AG09319 (cell line): ENCODE measurements at places on chromosomes 13 and 19.

- DNase-seq = no peak
These were observed 8.1 kb downstream of the NKPD1 start for GRCh38 chr19:45152504-45153338.

DNA sequence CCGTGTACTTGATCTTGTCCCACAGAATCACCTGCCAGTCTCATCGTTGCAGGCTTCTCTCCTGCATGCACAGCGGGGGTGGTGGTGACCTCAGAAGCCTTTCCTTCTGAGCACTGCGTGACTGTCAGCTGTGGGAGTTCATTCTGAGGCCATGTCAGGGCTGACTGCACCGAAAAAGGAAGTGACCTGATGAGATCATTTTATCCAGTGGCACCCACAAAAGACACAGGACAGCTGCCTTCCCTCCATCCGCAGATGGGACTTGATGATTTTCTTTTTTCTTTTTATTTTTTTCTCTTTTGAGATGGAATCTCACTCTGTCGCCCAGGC is 89.7 kb downstream of the RAB20 start:
- DNase-seq = no peak

DNA sequence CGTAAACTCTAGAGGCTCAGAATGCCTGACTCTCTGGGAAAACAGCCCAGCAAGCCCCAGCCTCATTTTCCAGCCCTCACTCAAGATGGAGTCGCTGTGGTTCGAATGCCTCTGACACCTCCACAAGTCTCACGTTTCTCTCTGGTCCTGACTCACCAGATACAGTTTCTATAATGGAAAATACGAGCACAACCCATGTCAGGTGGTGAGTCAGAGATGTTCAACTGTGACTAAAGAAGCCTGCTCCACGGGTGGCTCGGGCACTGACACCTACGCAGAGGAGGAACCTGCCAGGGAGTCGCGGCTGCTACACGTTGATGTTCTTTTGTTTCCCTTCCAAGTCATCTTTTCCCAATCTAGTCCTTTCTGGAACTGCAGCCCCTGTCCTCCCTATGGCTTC is 87.1 kb upstream of the STK24 start:
- DNase-seq = no peak

GRCh38 chr13:24723206-24723605 is 40.8 kb upstream of the RNF17 start:
- no peak for DNase-seq

DNA sequence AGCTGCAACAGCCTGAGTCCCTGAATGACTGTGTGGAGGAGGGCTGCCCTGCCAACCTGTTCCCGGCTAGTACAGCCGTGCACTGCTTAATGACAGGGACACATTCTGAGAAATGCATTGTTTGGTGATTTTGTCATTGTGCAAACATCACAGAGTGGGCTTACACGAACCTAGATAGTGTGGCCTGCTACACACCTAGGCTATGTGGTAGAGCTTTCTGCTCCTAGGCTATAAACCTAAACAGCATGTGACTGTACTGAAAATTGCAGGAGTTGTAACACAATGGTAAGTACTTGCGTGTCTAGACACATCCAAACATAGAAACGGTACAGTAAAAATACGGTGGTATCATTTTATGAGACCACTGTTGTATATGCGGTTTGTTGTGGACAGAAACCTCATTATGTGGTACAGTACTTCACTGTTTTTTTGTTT is 35.0 kb downstream of the VASP start:
- DNase-seq = no peak

DNA sequence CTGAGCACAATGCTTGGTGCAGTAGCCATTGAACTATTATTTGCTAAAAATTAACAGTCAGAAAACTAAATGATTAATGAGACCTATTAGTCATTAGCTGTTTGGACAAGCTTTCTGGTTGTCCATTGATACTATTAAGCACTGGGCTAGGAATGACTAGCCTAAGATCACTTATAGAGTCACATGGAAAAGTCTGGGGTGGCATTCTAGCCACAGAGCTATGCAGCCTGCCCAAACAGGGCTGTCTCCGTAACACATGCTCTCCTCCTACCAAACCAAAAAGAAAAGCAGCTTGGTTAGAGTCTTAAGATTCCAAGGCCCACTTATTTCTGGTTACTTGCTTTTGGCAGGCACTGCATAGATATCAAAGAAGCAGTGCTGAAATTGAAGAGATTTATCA is 193.5 kb upstream of the NBEA start:
- DNase-seq = no peak

GRCh38 chr13:75505327-75505726 is 23.4 kb upstream of the TBC1D4 start:
- DNase-seq = no peak

DNA sequence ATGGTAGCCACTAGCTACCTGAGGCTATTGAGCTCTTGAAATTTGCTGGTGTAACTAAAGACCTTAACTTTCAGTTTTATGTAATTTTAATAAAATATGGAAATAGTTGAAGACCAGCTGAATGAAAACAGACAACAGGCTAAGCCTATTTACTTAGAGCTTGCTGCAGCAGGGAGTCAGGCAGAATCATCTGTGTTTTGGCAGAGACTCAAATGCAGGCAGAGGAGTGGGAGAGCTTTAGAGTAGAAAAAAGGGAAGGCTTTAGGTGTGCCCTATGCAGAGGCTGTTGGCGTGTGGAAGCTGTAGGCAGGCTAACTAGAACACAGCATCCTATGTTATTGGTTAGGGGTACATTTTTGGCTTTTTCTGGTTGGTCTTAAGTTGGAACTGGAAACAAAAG is 304.9 kb upstream of the NBEA start:
- DNase-seq = no peak

DNA sequence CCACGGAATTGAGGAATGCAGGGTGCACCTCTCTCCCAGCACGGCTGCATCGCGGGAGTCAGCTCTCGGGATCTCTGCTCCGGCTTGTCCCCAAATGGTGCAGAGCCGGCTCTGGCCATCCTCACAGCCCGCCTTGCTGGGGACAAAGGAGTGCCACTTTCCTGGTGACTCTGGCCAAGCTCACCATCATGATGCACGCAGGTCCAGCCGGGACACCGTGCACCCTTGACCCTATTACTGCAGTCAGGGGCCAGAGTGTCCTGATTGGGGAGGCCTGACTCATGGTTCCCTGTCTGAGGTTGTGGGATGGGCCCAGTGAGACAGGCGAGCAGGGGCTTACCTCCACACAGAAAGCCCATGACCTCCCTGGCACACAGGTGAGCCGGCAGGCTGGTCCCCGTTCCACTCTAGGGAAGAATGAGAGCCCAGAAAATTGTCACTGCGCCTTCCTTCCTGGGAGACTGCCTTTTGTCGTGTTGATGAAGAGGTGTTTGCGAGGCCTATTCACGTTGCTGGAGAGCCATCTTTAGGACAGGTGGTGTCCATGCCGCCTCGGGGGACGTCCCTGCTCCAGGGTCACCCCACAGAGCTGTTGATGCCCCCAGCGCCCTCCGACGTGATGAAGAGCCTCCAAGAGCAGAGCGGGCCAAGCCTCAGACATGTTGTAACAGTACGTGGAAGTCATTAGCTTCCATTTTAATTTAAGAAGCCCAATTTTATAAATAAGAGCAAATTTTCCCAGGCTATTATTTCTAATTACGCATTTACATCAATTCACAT is 18.5 kb upstream of the VSTM2B start:
- DNase-seq = no peak

GRCh38 chr13:41821238-41821594 is 139.7 kb downstream of the VWA8 start:
- no peak for DNase-seq

GRCh38 chr13:79227418-79227817 is 178.6 kb downstream of the RBM26 start:
- no peak for DNase-seq

GRCh38 chr19:49469828-49470614 is 4.0 kb upstream of the FLT3LG start:
- DNase-seq = no peak

- DNase-seq = no peak
These were observed 18.3 kb downstream of the ARID3A start for GRCh38 chr19:944171-944567.

GRCh38 chr13:42745655-42746054 is 35.7 kb upstream of the FAM216B start:
- no peak for DNase-seq

DNA sequence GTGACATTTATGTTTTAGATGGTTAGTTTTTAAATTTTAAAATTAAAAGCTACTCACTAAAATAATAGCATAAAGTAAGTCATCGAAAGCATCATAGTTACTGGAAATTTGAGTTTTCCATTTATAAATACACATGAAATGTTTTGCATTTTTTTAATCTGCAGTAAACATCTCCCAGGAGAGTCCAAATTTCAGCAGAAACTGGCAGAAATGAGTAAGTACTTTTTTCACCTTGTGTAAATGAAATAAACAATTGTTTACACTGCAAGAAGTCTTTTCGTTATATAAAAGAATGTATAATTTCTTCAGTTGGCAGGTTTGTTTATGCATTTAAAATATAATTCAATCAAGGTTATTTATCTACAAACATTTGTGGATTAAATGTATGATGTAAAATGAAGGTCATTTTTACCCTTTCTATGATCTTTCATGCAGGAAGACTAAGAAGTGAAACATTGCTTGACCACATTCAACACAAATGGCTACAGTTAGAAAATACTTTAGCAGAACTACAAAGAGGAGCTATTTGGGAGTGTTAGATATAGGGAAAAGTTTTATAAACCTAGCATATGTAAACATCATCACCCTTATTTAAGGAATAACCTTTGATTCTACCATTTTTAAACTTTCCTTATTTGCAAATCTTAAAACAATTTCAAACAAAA is 55.6 kb downstream of the RCBTB2 start:
- DNase-seq = no peak

GRCh38 chr13:94968040-94968756 is 255.9 kb upstream of the SOX21 start:
- no peak for DNase-seq

GRCh38 chr19:30044273-30045248 is 102.5 kb downstream of the URI1 start:
- DNase-seq = no peak

GRCh38 chr19:54436031-54436523 is 12.9 kb upstream of the LENG8 start:
- no peak for DNase-seq

DNA sequence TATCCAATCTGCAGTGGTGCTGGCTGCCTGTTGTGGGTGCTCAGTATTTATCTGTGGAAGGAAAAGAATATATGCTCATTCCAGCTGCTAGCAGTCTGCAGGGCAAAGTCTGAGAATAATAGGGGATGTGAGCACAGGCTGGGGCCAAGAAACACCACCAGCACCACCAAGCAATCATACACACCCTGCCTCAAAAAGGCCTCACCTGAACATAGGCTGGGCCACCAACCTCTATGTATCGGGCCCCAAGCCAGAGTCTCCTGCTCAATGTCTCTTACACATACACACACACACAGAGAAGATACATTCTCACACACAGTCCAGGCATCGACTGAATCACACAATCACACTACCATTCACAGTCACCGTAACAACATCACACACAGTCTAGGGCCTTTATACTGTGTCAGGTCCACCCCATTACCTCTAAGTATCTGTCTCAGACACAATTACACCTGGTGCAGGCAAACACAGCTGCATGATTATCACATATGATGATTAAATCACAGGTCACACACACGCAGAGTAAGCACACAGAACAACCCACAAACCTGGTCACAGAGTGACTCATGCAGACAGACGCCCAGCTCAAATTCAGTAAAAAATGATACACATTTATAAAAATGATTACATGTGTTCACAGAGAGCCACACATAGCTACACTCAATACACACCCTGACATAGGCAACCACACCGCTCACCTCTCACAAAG is 1.3 kb upstream of the ZSCAN22 start:
- DNase-seq = no peak

- DNase-seq = no peak
These were observed 59.7 kb upstream of the TMTC4 start for GRCh38 chr13:100734194-100734720.

GRCh38 chr19:14012378-14012915 is 6.3 kb upstream of the RFX1 start:
- DNase-seq = no peak

DNA sequence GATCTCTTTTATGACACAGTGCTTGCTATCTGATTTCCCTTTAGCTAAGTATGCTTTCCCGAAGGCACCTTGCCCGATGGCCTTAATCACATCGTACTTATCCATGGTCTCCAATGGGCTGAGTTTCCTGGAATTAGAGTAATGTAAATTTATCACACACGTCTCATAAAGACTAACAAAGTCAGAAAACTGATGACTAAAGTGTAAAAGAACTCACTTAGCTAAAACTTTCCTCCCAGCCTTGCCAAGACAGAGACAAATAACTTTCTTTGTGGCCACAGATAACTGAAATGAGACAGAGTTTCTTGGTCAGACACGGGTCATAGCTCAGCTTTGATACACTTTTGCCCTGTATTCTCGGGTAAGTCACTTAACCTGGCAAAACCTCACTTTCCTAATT is 1.5 kb downstream of the NEK5 start:
- no peak for DNase-seq

- no peak for DNase-seq
These were observed 86.3 kb downstream of the PIBF1 start for GRCh38 chr13:72868229-72868628.

- DNase-seq = no peak
These were observed 792.1 kb upstream of the ARGLU1 start for GRCh38 chr13:107360010-107360409.

- no peak for DNase-seq
These were observed 10.1 kb downstream of the TINCR start for GRCh38 chr19:5557691-5558090.

- no peak for DNase-seq
These were observed 5.4 kb upstream of the PPP1R37 start for GRCh38 chr19:45087531-45087930.

DNA sequence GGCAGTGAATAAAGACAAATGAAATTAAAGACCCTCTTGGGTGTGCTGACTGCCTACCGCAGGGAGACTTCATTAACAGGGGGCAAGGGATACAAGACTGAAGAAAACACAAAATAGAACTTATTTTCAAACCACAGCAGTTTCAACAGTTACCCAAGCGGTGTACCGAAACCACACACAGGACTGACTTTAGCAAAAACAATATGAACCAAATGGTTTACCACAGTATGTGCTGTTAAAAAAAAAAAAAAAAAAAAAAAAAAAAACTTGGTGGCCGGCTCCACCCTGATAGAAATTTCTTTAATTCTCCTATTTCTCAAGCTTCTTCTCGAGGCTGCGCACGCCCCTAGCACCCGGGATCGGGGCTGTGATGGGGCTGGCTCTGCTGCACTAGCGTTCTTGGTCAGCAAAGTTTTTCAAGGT is 42.6 kb downstream of the KLF2 start:
- DNase-seq = no peak

DNA sequence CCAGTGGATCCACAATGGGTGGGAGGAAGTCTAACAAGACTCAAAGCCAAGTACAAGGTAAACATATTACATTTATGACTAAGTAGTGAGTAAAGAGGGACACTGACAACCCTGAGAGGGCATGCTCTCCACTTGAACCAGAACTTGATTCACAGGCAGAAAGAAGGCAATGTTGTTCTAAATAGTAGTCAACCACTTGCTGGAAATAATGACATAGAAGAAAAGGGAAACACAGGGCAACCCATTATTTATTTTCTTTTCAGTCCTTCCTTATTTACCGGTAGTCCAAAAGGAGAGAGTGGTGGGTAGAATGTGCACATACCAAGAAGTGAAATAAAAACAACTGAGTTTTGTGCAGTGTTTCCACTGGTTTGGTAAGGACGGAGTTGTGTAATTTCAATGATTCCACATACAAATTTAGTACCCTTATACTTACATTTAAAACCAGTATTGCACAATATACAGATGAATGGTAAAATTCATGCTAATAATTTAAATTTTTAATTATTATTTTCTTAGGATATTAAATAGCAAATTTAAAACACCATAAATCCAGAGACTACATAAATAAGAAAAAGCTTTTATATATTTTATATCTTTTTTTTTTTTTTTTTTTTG is 65.9 kb downstream of the ENOX1 start:
- no peak for DNase-seq
